ENCODE measurements at places on chromosomes 4 and X.
A peak's percentile ranks its signal among the peaks of the same experiment; 100 is the strongest.

DNA sequence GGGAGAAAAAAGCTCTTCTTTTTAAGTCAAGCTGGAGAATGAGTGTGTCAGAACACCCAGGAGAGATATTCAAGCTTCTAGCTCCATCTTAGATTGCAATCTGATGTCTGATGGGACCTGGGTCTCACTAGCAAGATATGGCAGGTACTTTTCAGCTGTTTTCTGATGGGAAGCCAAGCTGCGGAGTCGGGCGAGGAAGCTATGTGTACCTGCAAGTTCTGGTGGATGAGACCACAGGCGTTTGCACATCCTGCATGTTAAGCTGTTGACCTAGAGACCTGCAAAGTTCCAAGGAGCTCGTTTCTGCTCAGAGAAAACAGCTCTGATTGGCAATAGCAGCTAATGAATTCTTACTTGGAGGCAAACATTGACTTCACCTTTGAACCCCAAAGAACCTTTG is 167.3 kb upstream of the GATB start:
- no peak for DNase-seq

GRCh38 chr4:27009539-27009938 is 148.9 kb downstream of the STIM2 start:
- DNase-seq: no peak

GRCh38 chr4:5926598-5926997 is 33.7 kb upstream of the CRMP1 start:
- no peak for DNase-seq

GRCh38 chr4:84985952-84986351 is 19.5 kb upstream of the WDFY3 start:
- DNase-seq: peak; percentile 70

- peak; percentile 44 for DNase-seq
These were observed 22.9 kb upstream of the COX7B2 start for GRCh38 chr4:46931981-46932380.

DNA sequence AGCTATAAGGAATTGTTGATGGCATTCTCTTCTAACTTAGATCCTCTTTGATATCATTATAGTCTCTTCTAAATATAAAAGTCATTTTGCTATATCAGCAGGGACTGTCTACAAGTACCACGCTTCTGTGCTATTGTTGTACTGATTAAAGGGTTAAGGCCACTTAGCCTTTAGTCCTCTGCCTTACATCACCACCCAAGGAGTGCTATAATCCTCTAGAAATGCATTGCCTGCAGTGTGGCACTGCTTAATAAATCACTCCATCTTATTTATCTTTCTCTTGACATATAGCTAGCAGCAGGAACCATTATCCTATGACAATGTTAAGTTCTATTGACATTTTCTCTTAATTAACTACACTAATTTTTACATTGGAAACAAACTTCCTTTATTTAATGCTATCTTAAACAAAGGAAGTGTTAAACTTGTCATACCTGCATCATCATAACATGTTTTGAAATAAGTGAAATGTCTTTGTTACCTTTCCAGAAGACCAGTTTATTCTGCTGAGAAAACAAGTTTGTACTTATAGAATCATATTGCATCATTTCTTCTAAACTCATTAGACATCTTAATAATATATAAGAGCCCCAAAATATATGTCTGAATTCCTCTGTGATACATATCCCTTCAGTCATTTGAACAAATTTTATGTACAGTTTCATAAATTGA is 360.9 kb upstream of the ATOH1 start:
- DNase-seq: no peak

GRCh38 chrX:36961590-36961989 is 46.6 kb upstream of the FAM47C start:
- DNase-seq: no peak

GRCh38 chr4:184392316-184392715 is 82.0 kb downstream of the IRF2 start:
- no peak for DNase-seq

DNA sequence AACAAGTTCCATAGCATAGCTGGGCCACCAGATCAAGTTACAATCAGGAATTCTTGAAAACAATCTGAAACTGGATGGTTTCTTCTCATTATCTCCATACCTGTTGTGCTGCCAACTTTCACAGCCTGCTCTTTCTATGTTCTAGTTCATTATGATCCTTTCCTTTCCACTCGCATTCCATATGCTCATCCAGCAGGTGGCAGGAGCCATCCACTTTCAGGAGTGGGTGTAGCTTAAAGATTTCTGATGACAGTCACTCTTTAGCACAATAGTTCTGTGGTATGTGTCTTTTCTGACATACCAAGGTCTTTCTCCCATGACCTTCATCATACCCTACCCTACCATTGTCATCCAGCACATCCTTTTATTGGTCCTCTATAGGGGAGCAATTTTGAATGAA is 46.4 kb downstream of the PAGE2 start:
- peak; percentile 33 for DNase-seq

GRCh38 chr4:174352061-174352819 is 68.5 kb downstream of the CEP44 start:
- no peak for DNase-seq

DNA sequence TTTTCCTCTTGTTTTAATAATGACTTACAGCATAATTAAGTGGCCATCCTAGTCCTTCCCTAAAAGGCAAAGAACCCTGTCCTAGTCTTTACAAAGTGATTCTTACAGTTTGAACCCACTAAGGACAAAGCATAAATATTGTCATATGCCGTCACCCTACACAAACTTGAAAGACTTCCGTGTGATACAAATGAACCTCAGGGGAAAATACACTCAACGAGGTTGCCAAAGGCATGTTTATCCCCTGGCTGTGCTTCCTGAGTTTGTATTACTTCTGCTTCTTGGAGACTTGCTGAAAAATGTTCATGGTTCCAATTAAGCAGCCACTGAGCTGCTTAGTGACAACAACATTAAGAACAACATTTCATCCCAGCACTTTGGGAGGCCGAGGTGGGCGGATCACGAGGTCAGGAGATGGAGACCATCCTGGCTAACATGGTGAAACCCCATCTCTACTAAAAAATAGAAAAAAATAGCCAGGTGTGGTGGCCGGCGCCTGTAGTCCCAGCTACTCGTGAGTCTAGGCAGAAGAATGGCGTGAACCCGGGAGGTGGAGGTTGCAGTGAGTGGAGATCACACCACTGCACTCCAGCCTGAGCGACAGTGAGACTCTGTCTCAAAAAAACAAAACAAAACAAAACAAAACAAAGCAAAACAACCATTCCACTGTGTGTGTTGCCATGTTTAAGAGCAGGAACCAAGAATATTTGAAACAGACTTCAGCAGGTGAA is 16.2 kb downstream of the RASSF6 start:
- DNase-seq: no peak

DNA sequence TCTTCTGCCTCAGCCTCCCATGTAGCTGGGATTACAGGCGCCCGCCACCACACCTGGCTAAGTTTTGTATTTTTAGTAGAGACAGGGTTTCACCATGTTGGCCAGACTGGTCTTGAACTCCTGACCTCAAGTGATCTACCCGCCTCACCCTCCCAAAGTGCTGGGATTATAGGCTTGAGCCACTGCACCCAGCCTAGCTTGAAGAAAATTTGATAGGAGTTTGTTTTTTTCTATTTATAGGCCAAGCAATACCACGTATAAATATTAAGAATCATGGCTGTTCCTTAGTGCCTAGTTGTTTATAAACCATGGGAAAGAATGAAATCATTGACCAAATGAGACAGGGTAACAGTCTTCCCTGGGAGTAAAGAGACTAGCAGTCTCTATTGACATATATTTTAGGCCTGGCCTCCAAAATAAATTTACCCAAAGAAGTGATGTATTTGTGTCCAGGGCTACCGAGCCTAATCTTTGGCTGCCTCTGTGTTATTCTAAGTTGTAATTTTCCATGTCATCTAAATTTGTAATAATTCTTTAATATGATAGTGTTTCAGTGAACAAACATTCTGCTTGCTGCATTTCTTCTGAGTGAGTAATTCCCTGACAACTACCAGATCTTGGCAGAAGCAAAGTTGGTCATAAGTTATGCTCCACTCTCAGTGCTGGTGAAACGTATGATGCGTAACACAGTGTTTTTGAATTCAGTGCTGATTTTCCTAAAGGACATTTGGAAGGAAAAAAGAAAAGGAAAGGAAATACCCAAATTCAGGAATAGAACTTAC is 10.3 kb downstream of the PKD2 start:
- DNase-seq: peak; percentile 94

- no peak for DNase-seq
These were observed 433.5 kb downstream of the AFF2 start for GRCh38 chrX:148933881-148934280.

- DNase-seq: no peak
These were observed 38.1 kb upstream of the PDE5A start for GRCh38 chr4:119666653-119667091.

GRCh38 chrX:40543661-40544328 is 37.0 kb upstream of the ATP6AP2 start:
- DNase-seq: peak; percentile 37

GRCh38 chr4:48445704-48446103 is 37.4 kb upstream of the SLC10A4 start:
- DNase-seq: peak; percentile 20

DNA sequence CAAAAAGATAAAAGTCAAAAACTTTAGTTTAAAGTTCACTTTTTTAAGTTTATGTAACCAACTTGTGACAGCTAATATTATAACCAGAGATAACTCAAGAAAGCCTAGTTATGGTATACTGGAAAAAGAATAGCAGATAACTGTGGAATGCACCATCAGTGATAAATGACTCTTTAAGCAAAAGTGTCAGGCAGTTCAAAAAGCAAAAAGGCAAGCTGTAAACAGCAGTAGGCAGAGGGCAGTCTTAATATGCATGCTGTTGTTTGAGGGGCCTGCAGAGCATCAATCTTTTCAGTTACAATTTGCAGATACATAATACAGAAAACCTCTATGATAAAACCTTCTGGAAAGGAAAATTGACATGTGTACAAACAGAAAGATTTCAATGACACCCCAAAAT is 81.8 kb upstream of the JADE1 start:
- no peak for DNase-seq
